ENCODE measurements at places on chromosomes 6 and 20. TPM values are rescaled to one million over a fixed set of nuclear protein-coding genes. Genes with fewer than 3 reads are reported as not detected.

RNF182 gene
- total RNA-seq, result 2.5 TPM

LPA gene
- not detected for total RNA-seq

ACTL10 gene
- not detected for total RNA-seq

DEFB121 gene
- not detected for total RNA-seq

CARMIL1 gene
- 7.8 TPM for total RNA-seq

ARHGAP18 gene
- total RNA-seq, result 4.2 TPM

SPEF1 gene
- 2.0 TPM for total RNA-seq

CCDC28A gene
- 9.3 TPM for total RNA-seq

ISM1 gene
- 0.34 TPM for total RNA-seq

CST5 gene
- not detected for total RNA-seq

GNMT gene
- total RNA-seq, result not detected

TINAG gene
- total RNA-seq, result not detected

BPIFB1 gene
- not detected for total RNA-seq

COL20A1 gene
- 1.8 TPM for total RNA-seq

PGM3 gene
- total RNA-seq, result 27.0 TPM

SLC44A4 gene
- 0.07 TPM for total RNA-seq

DYNLT2 gene
- 0.65 TPM for total RNA-seq

XKR7 gene
- total RNA-seq, result not detected

RWDD2A gene
- 1.6 TPM for total RNA-seq

TDRD6 gene
- total RNA-seq, result not detected

C2 gene
- 0.15 TPM for total RNA-seq

BCAS1 gene
- 1.1 TPM for total RNA-seq

MROH8 gene
- total RNA-seq, result 0.81 TPM

GSTA4 gene
- 5.4 TPM for total RNA-seq

BCLAF1 gene
- total RNA-seq, result 73.2 TPM

ENPP5 gene
- not detected for total RNA-seq

CRNKL1 gene
- 23.7 TPM for total RNA-seq

TCF21 gene
- total RNA-seq, result 0.09 TPM

ECT2L gene
- total RNA-seq, result not detected

PSORS1C1 gene
- 4.4 TPM for total RNA-seq

SLC12A5 gene
- total RNA-seq, result 14.8 TPM

TTBK1 gene
- 0.03 TPM for total RNA-seq

RSPH9 gene
- 0.13 TPM for total RNA-seq

ADGB gene
- not detected for total RNA-seq

NQO2 gene
- total RNA-seq, result 64.9 TPM

OCSTAMP gene
- not detected for total RNA-seq

ERVFRD-1 gene
- total RNA-seq, result not detected

KCNB1 gene
- total RNA-seq, result 0.51 TPM

FAM209B gene
- total RNA-seq, result 0.56 TPM

FILIP1 gene
- 0.19 TPM for total RNA-seq

TMC2 gene
- not detected for total RNA-seq

ZC3H12D gene
- 0.07 TPM for total RNA-seq

B3GAT2 gene
- 0.02 TPM for total RNA-seq

FAM83B gene
- total RNA-seq, result 0.09 TPM

DPPA5 gene
- not detected for total RNA-seq

MYLK2 gene
- 0.84 TPM for total RNA-seq

IL20RA gene
- total RNA-seq, result not detected
